ENCODE measurements at places on chromosomes 1 and 21.

DNA sequence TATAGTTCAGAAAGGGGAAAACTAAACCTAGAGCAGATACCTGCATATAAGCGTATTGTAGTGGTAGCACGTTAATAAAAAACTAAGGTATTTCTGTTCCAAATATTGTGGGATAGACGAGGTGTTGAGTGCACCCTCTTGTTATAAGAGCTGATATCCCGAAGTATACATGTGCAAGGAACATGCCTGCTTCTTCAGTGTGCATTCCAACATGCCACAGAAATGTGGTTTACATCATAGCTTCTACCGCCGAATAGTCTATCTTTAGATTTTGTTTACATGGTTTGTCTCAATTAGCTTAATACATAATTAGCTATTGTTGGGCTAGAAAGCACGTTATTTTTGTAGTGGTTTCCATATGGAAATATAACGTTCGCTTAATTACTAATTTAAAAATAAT lies 2.2 kb downstream of the CHRM3 start:
- DNase-seq, result no peak

- DNase-seq, result peak; percentile 27
Measured at GRCh38 chr1:60573121-60573520, 499.6 kb upstream of the C1orf87 start.

- peak; percentile 17 for DNase-seq
Measured at GRCh38 chr1:183480971-183481441, 8.7 kb downstream of the SMG7 start.

DNA sequence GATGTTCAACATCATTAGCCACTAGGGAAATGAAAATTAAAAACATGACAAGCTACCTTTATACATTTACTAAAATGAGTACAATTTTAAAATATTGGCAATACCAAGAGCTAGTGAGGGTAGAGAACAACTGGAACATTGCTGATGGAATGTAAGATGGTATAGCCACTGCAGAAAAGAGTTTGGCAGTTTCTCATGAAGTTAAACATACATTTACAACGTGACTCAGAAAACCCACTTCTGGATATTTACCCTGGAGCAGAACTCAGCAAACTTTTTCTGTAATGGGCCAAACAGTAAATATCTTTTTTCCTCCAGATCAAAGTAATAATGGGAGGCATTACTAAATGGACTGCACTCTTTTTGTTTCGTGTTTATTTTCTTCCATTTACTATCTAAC lies 22.1 kb downstream of the LPGAT1 start:
- DNase-seq, result no peak

GRCh38 chr1:8095584-8095983 lies 69.5 kb upstream of the ERRFI1 start:
- DNase-seq, result no peak

GRCh38 chr1:7942214-7942921 lies 1.7 kb upstream of the TNFRSF9 start:
- DNase-seq, result peak; percentile 65

DNA sequence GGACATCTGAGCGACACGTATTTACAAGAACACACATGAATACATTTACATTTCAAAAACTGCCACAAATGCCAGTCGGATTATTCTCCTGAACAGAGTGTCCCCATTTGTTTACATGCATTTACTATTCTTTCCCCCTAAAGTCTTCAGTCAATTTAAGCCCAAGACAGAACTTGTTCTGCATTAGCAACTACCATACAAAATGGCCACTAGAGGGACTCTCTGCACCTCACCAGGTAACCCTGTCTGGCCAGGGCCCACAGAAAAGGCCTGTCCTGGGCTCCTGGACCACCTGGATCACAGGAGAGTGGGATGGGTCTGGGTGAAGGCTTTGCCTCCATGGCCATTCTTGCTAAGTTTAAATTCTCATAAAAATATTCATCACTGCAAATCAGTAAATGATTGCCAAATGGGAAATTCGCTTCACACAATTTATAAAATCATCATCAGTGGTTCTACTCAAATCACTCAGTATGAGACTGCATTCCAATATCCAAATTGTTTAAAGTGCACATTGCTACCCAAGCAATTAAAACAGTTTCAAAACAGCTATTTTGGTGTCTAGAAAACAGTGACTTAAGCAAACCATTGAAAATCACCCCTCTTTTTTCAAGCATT lies 12.5 kb upstream of the GUCA2A start:
- peak; percentile 33 for DNase-seq

DNA sequence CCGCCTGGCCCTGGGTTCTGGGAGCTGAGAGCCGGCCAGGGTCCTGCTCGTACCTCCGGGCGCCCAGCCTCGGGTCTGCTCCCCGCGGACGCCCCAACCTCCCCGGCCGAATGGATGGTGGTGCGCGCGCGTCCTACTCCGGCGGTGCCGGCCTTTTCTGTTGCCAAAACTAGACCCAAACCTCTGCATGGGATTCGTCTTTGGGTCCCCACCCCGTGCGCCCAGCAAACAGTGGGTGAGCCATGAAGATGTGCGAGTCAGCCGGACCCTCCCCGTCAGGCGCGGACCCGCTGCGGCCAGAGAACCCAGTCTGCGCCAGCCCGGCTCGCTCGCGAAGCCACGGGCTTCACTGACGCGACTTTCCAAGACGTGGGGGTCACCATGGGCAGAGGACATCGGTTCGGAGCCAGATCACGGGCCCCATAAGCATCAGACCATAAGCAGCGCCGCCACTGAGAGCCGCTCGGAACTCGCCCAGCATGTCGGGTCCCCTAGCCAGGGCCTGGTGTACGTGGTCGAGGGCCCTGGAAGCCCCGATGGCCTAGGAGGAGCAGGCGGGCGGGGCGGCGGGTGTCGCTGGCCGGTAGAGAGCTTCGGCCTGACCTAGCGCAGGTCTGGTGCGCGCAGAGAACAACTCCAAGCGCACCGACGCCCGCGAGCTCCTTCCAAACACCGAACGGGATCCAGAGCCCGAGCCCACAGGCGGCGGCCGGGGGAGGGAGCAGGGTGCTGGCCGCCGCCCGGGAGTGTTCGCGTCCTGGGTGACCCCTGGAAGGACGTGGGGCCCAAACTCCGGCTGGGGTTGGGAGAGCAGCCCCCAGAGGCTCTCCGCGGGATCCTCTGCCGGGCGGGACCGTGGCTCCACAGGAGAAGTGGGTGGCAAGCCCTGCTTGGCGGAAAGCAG lies 1.0 kb upstream of the TP73 start:
- no peak for DNase-seq

DNA sequence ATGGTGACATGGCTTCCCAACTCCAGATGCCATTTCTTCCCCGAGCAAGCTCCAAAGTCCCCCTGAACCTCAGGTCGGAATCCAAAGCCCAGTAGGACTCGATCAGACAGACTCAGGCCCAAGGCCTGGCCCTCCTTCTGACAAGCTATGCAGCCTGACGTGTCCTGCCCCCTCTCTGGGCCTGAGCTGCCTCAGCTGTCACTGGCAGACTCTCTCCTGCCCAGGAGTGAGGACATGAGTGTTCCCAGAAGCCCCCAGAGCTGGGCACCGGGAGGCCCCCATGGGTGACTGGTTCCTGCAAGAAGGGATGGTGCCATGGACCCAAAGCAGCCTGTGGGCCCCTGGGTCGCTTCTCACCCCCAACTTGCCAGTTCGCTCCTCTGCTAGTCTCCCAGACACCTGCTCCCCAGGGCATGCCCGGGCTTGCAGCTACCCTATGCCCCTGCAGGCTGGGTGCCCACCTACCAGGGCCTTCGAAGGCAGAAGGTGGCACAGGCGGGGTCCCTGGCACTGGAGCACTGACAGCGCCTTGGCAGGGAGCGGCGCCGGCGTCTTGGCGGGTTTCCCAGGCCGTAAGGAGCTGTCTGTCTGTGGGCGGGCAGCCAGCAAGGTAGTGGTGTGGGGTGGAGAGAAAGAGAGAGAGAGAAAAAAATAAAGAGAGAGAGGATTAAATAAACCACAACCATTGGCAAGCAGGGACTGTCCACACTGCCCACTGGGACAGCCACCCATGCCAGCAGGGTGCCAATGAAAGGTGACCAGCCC lies 2.3 kb downstream of the EDN2 start:
- no peak for DNase-seq

DNA sequence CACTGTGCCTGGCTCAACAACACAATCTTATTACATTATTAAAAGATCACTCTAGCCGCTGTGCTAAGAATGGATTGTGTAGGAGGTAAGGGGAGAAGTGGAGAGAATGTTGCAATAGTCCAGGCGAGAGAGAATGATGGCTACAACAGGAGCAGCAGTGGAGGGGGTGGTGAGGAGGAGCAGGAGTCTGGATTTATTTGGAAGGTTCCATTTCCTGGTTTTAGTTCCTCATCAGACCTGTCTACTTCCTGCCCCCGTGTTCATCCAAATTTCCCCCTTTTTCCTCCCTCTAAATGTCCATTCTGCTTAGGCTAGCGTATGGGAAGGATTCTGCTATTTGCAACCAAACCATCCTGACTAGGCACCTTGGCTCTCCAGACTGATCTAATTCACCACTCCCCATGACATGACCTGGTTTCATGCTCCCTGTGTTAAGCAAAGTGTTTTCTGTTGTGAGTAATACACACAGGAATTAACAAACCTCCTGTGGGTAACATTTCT lies 35.1 kb upstream of the EYA3 start:
- DNase-seq, result peak; percentile 63

DNA sequence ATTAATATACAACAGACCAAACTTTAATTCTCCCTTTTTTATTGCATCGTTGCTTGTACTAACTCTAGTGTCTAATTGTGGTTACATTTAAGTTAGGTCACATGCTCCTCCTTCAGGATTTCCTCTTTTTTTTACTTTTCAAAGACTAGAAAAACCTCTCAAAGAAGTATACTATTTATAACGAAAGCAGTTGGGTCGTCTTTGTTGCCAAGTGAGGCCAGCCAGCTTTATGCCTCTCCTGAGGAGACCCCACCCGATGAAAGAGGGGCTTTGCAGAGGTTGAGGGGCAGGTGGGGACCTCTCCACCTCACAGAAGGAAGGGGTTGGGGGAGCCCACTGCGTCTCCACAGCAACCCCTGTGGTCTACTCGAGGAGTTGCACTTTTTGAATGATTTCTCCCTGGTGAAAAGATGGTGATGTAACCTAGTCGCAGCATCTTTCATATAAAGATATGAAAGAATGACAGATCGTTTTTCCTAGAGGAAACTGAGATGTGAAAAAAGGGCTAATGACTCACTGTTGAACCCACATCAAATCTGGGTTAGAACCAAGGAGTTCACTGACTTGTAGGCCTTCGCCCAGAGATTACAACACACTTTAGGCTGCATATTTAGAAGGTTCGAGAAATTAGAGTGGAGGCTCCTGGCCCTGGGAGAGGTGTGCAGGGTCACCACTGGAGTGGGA lies 6.4 kb downstream of the TGFB2 start:
- peak; percentile 70 for DNase-seq

DNA sequence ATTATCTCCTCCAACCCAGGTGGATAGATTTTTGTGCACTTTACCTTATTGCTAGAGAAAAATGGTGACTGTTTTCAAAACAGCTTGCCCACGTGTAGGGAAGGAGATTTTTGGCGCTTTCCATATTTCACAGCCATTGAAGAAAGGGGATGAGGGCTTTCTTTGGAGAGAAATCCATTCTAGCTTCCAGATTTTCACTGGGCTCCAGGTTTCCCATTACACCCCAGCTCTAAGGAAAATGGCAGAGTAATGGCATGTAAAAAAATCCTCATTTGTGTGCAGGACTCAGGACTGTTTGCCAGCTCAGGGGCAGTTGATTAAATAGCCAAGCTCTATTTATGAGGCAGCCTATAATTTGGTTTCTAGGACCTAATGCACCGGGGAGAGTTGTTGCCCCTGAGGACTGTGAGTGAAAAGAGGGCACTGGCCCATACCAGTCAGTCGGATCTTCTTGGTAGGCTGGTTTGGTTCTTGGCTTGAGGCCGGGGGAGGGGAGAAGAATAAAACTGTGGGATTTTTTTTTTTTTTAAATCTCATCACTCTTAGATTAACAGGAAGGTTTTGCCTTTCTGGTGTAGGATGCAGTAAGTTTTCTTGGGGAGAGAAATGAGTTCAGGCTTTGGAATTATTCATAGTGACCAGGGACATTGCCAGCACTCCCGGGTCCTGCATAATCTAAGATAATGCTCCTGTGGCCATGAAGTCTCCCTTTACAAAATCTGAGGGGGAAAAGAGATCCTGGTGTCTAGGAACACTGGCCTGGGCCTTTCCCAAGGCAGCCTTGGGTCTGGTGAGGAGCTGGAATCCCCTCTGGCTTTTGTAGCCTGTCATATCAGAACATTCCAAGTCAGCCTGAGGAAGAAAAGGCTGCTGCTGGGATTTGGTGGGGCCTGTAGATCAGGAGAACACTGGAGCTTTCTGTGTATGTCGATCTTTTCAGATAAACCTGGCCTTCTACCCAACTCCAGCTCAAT lies 1.9 kb upstream of the ARID1A start:
- DNase-seq, result no peak

DNA sequence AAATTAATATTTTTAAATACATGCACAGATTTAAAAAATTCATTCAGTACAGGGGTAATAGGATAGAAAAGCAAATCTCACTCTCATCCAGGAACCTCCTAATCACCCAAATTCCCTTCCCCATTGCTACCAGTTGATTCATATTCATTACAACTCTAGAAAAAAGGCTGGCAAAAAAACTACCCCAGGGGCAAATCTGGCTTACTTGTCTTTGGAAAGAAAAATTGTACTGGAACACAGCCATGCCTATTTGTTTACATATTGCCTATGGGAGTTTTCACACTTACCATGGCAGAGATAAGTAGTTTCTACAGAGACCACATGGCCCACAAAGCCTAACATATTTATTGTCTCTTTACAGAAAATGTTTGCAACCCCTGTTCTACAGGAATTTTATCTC lies 8.9 kb upstream of the RBM34 start:
- no peak for DNase-seq

Measured in fibroblast of skin of back (primary cell).